ENCODE measurements at places on chromosomes 5 and 9.

- DNase-seq, result no peak
Measured at GRCh38 chr5:145887976-145888574, 15.3 kb upstream of the GRXCR2 start.

- DNase-seq, result no peak
Measured at GRCh38 chr9:131690941-131691573, 48.8 kb downstream of the RAPGEF1 start.

GRCh38 chr9:127445851-127446712 is 5.1 kb downstream of the RPL12 start:
- no peak for DNase-seq

GRCh38 chr5:143031781-143032580 is 261.8 kb downstream of the ARHGAP26 start:
- DNase-seq, result no peak

DNA sequence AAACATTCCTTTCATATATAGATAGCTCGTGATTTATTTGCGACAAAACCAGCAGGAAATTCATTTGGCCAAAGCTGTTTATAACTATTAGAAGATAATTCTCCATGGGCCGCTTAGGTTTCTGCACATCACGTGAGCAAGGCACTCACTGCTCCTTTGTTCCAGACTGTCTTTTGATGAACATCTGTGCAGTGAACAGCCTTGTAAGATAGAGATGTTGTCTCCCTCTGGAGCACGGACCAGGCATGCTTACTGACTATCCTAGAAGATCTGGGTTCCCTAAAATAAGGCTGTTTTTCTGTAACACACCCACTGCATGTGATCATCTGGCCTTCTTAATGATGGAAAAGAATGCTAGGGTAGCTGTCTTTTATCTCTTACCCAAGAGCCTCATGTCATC is 30.9 kb downstream of the YIPF5 start:
- DNase-seq, result no peak

DNA sequence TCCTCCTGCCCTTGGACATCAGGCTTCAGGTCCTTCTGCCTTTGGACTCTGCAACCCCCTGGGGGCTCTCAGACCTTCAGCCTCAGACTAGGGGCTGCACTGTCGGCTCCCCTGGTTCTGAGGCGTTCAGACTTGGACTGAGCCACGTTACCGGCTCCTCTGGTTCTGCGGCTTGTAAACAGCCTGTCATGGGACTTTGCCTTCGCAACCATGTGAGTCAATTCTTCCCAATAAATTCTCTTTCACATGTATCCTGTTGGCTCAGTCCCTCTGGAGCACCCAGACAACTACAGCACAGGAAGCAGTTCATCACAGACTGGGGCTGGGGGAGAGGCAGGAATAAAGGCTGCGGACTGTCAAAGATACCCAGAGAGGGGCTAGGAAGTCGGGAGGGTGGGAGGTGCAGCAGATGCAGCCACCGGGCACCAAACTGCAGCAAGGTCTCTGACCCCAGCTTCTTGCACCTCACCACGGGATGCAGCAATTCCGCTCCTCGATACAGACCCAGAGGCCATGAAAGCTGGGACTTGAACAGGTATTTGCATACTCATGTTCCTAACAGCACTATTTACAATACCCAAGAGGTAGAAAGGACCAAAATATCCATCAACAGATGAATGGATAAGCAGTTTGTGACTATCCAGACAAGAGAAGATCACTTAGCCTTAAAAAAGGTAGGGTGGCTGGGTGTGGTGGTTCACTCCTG is 100.8 kb downstream of the COL23A1 start:
- no peak for DNase-seq

DNA sequence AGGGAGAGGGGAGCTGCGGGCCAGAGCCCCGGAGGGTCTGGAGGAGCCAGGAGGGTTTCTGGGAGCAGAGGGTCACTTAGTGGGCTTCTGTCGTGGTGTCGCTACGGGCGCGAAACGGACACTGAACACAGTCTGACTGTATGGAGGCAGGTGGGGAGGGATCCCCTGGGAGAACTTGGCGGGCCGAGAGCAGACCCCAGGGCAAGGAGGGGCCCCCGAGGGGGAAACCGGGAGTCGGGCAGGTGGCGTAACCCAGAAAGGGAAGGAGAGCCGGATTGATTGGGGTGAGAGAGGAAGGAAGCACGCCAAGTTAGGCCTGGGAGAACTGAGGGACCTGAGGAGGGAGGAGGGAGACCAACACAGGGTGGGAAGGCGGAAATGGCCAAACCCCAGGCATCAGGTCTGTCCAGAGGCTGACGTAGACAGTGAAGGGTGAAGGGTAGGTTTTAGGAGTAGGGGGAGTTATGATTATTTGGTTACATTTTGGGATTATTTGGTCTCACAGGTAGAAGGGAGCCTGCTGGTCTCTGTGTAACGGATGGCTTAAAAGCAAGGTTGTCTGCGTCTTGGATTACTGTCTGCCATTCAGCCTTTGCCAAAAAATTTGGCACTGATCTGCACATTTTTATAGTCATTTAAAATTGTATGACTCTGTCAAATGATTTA is 3.3 kb upstream of the MSMP start:
- DNase-seq, result no peak

DNA sequence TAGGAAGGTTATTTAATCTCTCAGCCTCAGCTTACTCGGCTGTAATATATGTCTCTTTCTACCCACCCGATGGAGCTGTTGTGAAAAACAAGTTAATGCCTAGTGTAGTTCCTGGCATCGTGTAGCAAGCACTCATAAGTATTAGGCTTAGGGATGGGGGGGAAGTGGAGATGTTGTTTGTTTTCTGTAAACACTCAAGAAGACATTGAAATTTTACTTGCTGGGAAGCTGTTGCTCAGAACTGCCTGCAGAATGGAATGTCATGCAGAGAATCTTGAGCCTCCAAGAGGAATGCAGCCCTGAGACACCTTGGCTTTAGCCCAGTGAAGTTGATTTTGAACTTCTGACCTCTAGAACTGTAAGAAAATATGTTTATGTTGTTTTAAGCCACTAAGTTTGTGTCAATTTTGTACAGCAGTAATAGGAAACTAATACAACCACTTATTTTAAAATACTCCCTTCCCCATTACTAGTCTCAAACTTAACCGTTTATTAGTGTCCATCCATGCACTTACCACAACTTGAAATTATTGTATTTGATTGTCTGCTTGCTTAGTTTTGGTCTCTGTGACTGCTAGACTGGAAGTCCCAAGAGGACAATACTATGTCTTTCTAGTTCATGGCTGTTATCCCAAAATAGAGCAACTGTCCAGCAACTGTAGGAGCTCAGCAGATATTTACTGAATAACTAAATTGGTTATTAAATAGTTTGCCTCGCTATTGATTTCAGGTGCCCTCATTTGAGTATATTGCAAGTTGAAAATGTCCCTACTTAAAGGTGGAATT is 53.8 kb downstream of the MFAP3 start:
- DNase-seq, result no peak

GRCh38 chr9:121837113-121837961 is 185.9 kb downstream of the DAB2IP start:
- peak; percentile 74 for DNase-seq

DNA sequence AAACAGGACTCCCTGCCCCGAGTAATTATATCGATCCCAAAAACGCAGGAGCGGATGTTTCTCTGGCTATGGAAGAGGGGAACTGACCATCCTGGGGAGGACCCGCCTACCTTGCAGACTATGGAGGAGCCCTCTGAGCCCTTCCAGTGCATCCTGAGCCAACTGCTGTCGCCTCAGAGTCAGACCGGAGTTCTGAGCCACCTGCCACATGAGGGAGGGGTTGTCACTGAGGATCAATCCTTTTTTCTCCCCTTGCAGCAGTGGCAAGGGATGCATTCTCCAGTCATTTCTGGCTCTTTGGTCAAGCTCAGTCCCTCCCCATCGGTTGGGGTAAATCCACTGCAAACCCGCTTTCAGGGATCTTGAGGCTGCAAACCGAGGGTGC is 709 bp downstream of the FANCG start:
- DNase-seq, result no peak

- DNase-seq, result no peak
Measured at GRCh38 chr5:59759600-59760351, 133.8 kb downstream of the PDE4D start.

GRCh38 chr9:137156567-137157375 is 13.1 kb downstream of the LRRC26 start:
- no peak for DNase-seq

GRCh38 chr5:38138574-38138973 is 119.8 kb upstream of the EGFLAM start:
- no peak for DNase-seq

DNA sequence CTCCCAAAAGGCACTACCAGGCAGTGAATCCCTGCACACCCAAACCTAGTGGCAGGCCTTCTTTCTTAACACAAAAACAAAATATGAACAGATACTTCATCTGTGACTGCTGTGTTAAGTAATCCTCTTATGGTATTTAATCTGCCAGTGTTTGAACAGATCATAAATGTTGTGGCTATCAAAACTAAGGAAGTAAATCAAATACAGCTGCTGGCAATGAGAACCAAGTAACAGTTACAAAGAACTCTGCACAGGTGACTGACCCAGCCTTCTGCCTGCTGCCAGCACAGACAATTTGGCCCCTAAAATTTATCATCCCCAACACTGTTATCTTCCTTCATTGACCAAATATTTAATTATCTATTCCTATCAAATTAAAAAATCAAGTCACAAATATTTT is 78.0 kb downstream of the GNAQ start:
- no peak for DNase-seq

GRCh38 chr5:152353001-152353400 is 52.1 kb downstream of the NMUR2 start:
- DNase-seq, result no peak

DNA sequence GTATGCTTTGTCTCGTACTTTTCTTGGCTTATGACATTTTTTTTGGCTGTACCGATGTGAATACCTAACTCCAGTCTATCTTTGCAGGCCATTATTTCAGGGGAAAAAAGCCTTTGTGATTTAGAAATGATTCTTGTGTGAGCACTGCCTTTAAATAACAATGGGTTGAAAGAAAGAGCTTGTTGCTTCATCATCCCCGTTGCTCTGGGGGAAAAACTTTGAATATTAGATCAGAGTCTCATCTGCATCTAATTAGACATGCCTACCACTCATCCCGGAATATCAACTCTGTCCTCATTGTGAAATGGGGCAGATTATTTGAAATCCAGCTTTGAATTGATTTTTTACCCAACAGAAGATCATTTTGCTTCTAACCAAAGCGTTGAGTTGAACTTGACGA is 13.5 kb downstream of the CXCL14 start:
- DNase-seq, result no peak

- no peak for DNase-seq
Measured at GRCh38 chr9:87263291-87263690, 234.4 kb upstream of the DAPK1 start.

Data from NCI-H1694 treated with DMSO at 0.1 percent for 48 hours (cell line).